Adrenal gland (tissue), 19 donors: ENCODE measurements at places on chromosomes 16 and 17. TPM values are rescaled to one million over a fixed set of nuclear protein-coding genes. Genes with fewer than 3 reads are reported as not detected.
A peak's percentile ranks its signal among the peaks of the same experiment; 100 is the strongest.

TMEM106A gene
- 7.6 TPM for total RNA-seq

CAPN15 gene
- 34.3 TPM for total RNA-seq

SMCR8 gene
- 11.4 TPM for total RNA-seq

GRCh38 chr17:50466371-50467113 is 2.1 kb downstream of the CHAD start:
- no peak for DNase-seq
- H3K27me3 ChIP-seq: no peaks in the 10 kb centered on the region
- no peak overlapping the region for H3K27ac ChIP-seq
- H3K4me3 ChIP-seq: no peak overlapping the region
- H3K36me3 ChIP-seq: peaks cover 13% of the 10 kb centered on the region

GRCh38 chr17:82804442-82805191 is 35.2 kb downstream of the ZNF750 start:
- no peak overlapping the region for H3K4me3 ChIP-seq
- H3K4me1 ChIP-seq: no peaks in the 10 kb centered on the region
- no peaks in the 10 kb centered on the region for H3K27me3 ChIP-seq
- no peak overlapping the region for H3K27ac ChIP-seq

DNA sequence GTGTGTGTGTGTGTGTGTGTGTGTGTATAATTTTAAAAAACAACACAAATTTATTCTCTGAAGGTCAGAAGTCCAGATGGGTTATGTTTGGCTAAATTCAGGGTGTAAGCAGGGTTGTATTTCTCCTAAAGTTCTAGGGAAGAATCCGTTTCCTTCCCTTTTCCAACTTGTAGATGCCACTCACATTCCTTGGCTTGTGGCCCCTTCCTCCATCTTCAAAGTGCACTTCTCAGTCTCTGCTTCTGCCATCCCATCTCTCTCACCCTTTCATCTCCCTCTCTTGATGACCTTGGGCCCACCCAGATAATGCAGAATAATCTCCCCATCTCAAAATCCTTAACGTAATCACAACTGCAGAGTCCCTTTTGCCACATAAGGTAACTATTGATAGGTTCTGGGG is 7.8 kb upstream of the TFAP4 start:
- H3K4me1 ChIP-seq: no peaks in the 10 kb centered on the region
- no peak for DNase-seq
- H3K27me3 ChIP-seq: no peaks in the 10 kb centered on the region
- H3K36me3 ChIP-seq: no peaks in the 10 kb centered on the region
- H3K4me3 ChIP-seq: no peak overlapping the region

BICDL2 gene
- 0.14 TPM for total RNA-seq

ALOX12B gene
- not detected for total RNA-seq

ABCA10 gene
- 6.9 TPM for total RNA-seq

VTN gene
- 5.5 TPM for total RNA-seq

DNA sequence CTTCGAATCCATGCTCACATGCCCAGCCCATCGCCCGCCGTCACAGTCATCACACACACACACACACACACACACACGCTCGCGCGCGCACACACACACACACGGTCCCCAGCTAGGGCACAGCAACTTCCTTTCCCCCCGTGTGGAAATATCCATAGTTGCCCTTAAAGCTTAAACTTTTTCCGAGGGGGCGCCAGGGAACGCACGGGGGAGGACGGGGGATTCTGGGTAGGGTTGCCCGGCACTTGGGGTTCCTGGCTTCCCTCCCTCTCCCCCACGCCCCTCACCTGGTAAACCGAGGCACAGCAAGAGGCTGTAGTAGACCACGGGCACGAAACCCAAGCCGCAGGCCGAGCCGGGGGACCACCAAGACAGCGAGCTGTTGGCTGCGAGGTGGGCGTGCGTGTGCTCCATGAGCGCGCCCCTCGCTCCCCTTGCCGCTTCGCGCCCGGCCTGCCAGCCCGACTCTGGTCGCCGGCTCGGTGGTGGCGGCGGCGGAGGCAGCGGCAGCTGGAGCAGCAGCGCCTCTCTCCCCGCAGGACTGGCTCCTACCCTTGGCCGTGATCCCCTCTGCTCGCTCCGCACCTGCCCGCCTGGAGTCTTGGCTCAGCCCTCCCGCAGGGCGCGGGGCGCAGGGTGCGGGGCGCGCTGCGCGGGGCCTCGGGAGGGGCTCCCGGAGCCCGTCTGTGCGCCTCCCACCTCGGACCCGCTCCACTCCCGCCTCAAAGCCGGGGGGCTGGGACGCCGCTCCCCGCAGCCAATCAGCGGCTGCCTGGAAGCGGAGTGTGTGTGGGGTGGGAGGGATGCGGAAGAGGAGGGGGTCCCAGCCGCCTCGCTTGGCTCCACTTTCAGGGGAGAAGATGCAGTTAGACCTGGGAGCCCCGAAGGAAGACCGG is at the start of gene GPR139:
TSS of gene GPR139 (minus strand) at position 688 of the 896 bp plus-strand sequence. CDS start at position 414, 274 bp downstream.
- peaks cover 12% of the 10 kb centered on the region for H3K27me3 ChIP-seq
- no peak for DNase-seq
- H3K4me3 ChIP-seq: no peak within 1 kb of the TSS
- H3K4me1 ChIP-seq: no peaks in the 10 kb centered on the region

CCL8 gene
- total RNA-seq: 0.97 TPM

DNA sequence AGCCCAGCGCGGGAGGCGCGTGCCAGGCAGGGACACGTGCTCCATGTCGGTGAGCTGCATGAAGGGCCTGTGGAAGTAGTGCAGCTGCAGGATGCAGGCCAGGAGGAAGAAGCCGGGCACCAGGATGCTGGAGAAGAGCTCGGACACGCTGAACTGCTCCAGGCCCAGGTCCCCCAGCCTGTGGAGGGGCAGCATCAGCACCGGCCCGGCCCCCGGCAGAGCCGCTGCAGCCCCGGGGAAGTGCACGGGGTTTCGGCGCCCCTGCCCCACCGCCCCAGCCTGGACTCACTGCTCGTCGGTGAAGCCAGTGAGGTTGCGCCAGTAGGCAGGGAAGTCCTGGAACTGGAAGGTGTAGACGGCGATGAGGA is 28.0 kb downstream of the CTU2 start:
- peaks cover 4% of the 10 kb centered on the region for H3K4me1 ChIP-seq
- DNase-seq: no peak
- H3K36me3 ChIP-seq: peaks cover 35% of the 10 kb centered on the region
- no peak overlapping the region for H3K27ac ChIP-seq
- H3K4me3 ChIP-seq: no peak overlapping the region

MYL11 gene
- not detected for total RNA-seq

DNA sequence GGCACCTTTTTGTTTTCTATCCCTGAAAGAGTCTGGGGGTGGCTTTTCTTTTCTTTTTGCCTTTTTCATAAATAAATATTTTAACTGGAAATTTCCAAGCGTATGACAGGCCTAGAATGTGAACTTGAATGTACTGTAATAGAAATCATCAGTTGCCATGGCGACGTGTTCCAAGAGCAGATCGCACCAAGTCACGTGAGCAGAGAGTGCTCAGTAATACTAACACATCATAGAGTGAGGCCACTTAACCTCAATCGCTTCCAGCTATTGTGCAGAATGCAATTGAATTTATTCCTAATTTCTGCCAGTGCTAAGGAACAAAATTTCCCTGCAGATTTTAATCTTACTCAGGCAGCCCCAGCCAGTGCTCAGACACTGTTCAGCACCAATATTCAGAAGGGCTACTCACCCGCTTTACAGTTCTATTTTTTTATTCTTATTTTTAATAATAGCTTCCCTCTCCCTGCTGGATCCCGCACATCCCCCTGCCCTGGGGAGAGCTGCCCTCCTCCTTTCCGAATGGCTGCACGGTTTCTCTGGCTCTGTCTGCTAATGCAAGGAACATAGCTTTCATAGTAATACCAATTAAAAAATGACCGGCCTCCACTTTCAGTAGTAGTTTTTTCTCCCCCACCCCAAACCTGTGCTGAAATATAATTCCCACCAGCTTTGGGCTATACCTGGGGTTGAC is 26.2 kb upstream of the PMFBP1 start:
- peaks cover 20% of the 10 kb centered on the region for H3K4me1 ChIP-seq
- no peak overlapping the region for H3K27ac ChIP-seq
- H3K4me3 ChIP-seq: no peak overlapping the region

MYO1D gene
- total RNA-seq: 95.1 TPM

- no peaks in the 10 kb centered on the region for H3K36me3 ChIP-seq
- no peaks in the 10 kb centered on the region for H3K4me1 ChIP-seq
- H3K27me3 ChIP-seq: no peaks in the 10 kb centered on the region
- H3K27ac ChIP-seq: no peak overlapping the region
- no peak for DNase-seq
These were observed 94.2 kb downstream of the DNAH3 start for GRCh38 chr16:21056396-21056795.

CENPN gene
- total RNA-seq: 5.3 TPM

- DNase-seq: no peak
- no peak overlapping the region for H3K27ac ChIP-seq
- no peak overlapping the region for H3K4me3 ChIP-seq
These were observed 33.9 kb downstream of the CYB5D2 start for GRCh38 chr17:4176808-4177472.

CALB2 gene
- 52.7 TPM for total RNA-seq

GRCh38 chr17:58414596-58414997 is 2.7 kb downstream of the RNF43 start:
- no peak for DNase-seq
- no peak overlapping the region for H3K4me3 ChIP-seq
- H3K36me3 ChIP-seq: no peaks in the 10 kb centered on the region
- peaks cover 21% of the 10 kb centered on the region for H3K4me1 ChIP-seq
- H3K27ac ChIP-seq: peak overlapping the region; percentile 88
- no peaks in the 10 kb centered on the region for H3K27me3 ChIP-seq

DNA sequence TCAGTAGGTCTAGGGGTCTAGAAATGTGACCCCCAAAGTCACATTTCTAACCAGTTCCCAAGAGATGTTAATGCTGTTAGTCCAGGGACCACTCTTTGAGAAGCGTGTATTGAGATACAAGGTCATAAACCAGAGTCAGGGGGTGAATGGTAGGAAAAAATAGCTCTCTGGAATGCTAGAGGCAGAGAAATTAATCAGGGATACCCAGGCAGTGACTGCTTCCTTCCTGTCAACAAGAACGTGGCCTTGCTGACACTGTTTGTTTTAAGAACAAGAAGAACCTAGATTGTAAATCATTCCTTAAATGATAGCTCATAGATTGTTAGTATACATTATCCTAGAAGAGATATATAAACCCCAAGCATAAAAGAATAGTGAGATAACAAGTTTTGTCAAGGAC is 43.8 kb downstream of the PITPNM3 start:
- no peak overlapping the region for H3K27ac ChIP-seq
- H3K4me3 ChIP-seq: no peak overlapping the region
- DNase-seq: no peak
- H3K36me3 ChIP-seq: no peaks in the 10 kb centered on the region
- no peaks in the 10 kb centered on the region for H3K27me3 ChIP-seq

DNA sequence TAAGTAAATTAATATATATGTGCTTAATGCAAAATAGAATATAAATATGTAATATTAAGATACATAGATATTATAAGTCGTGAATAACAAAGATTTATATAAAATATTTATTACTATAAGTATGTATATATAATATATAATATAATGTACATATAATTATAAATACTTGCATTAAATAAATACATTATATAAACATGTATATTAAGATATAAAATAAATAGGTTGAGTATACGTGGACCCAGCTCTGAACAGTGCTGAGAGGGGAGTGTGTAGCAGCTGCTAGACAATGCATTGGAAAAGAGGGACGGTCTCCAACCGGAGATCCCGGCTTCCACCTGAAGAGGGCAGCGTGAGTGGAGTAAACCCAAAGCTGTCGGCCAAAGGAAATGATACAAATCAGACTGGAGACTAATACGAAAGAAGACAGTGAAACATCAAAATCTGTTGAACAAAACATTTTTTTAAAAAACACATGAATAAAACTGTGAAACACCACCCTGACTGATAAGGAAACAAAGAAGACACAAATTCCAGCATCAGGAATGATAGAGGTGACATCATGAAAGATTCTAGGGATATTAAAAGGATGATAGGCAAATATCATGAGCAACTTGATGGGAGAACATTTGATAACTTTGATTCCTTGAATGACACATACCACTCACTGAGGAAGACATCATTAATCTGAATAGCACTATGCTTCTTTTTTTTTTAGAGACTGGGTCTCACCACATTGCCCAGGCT is 125.4 kb upstream of the CHMP6 start:
- peak; percentile 73 for DNase-seq
- H3K36me3 ChIP-seq: no peaks in the 10 kb centered on the region
- no peak overlapping the region for H3K27ac ChIP-seq
- H3K4me3 ChIP-seq: no peak overlapping the region
- no peaks in the 10 kb centered on the region for H3K4me1 ChIP-seq
- no peaks in the 10 kb centered on the region for H3K27me3 ChIP-seq

GRCh38 chr16:1938316-1938715 is 4.7 kb downstream of the MSRB1 start:
- no peak overlapping the region for H3K4me3 ChIP-seq
- no peak for DNase-seq
- H3K27me3 ChIP-seq: no peaks in the 10 kb centered on the region
- H3K4me1 ChIP-seq: peaks cover 7% of the 10 kb centered on the region

GRCh38 chr17:17440010-17440843 is 36.6 kb upstream of the MED9 start:
- peak; percentile 81 for DNase-seq
- no peaks in the 10 kb centered on the region for H3K36me3 ChIP-seq
- no peaks in the 10 kb centered on the region for H3K4me1 ChIP-seq
- H3K4me3 ChIP-seq: no peak overlapping the region
- no peak overlapping the region for H3K27ac ChIP-seq
- no peaks in the 10 kb centered on the region for H3K27me3 ChIP-seq

- H3K4me1 ChIP-seq: no peaks in the 10 kb centered on the region
- H3K4me3 ChIP-seq: no peak overlapping the region
- no peak overlapping the region for H3K27ac ChIP-seq
- H3K27me3 ChIP-seq: no peaks in the 10 kb centered on the region
- no peaks in the 10 kb centered on the region for H3K36me3 ChIP-seq
These were observed 9.5 kb upstream of the CCL17 start for GRCh38 chr16:57395026-57395425.

DNA sequence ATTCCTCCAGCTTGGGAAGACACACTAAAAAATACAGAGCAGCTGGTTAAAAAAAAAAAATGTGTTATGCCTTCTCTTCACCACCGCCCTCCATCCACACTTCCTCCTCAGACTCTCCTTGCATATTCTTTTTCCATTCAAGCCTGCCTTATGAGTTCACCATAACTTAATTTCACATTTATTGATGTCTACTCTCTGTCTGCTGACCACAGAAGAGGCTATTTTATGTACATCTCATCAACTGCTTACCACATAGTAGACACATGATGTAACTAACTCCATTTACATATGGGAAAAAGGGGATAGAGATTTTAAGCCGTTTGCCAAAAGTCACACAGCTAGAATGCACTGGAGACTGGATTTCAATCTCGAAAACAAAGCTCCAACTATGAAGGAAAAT is 409.8 kb downstream of the CDH11 start:
- H3K4me1 ChIP-seq: no peaks in the 10 kb centered on the region
- H3K27ac ChIP-seq: no peak overlapping the region
- no peaks in the 10 kb centered on the region for H3K36me3 ChIP-seq

MAF gene
- 44.4 TPM for total RNA-seq

OR3A3 gene
- not detected for total RNA-seq

RARA gene
- total RNA-seq: 46.2 TPM

DCAKD gene
- total RNA-seq: 59.9 TPM
